ENCODE measurements at places on chromosomes 7 and 10.

- no peak for DNase-seq
These were observed 15.8 kb upstream of the MPP7 start for GRCh38 chr10:28318626-28319025.

DNA sequence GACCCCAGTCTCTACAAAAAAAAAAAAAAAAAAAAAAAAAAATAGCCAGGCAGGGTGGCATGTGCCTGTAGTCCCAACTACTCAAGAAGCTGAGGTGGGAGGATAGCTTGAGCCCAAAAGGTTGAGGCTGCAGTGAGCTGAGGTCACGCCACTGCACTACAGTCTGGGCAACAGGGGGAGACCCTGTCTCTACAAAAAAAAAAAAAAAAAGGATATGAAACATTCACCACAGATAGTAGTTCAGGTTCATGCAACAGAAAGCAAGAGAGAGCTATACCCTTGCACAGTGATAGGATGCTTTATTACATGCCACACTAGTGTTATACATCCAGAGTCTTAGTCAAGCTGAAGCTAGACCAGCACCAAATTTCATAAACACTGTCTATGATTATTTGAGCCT, 148.4 kb upstream of the KAT6B start:
- DNase-seq = no peak

DNA sequence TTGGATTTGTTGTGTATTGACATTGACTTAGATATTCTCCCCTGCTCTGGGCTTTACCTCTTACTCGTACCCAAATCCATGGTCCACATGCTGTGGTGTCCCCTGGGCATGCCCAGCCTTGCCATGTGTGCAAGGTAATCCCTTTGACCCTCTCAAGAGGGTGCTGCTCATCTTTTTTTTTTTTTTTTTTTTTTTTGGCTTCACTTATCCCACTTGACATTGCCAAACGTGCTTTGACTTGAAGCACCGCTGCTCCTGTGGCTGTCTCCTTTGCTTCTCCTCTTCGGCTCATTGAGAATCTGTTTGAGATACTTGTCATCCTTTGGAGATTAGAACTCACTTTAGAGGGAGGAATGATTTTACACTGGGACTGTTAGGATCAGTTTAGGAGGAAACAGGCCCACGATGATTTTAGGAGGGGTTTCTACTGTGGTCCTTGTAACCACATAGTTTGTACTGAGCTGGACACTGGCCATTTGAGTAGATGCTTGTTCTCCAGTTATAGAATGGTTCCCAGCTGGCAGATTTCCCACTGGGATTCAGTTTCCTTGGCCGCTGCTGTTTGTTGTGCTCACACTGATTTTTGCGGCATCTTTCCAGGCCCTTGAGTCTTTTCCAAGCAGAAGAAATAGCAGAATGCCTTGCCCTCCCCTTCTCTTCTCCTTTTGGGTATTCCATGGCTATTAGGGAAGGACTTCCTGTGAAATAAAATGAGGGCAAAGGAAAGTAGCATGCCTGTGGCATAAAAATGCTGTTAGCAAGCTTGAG, 184.8 kb downstream of the AUTS2 start:
- DNase-seq = no peak

DNA sequence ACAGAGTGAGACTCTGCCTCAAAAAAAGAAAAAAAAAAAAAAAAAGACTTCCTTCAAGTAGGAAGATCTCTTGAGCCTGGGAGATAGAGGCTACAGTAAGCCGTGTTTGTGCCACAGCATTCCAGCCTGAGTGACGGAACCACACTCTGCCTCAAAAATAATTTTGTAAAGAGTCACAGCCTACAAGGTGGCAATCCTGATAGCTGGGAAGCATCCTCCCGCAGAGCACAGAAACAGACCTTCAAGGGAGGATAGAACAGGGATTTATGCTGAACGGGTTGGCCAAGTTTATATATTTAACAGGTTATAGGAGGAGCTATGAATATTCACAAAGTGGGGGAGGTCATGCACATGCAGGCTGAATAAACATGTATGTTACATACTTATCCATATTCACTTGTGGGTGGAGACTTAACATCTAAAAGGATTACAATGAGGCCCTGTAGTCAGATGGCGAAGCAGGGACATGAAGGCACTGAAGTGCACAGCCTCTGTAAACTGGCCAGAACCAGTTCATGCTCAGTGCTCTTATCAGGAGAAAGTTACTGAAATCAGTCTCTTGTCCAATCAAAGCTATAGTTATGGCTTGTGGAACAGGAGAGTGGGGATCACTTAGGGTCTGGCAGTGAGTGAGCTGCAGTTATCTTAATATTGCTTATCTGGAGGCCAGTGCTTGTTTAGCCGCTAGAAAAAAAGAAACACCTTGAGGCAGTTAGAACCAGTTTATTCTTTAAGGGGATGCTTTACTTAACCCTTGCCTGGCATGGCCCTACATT, 6.8 kb downstream of the LMBR1 start:
- no peak for DNase-seq

GRCh38 chr10:70222340-70222794, 10.9 kb downstream of the PPA1 start:
- DNase-seq = no peak

- DNase-seq = no peak
These were observed 16.2 kb downstream of the NCOA4 start for GRCh38 chr10:46014206-46014605.

DNA sequence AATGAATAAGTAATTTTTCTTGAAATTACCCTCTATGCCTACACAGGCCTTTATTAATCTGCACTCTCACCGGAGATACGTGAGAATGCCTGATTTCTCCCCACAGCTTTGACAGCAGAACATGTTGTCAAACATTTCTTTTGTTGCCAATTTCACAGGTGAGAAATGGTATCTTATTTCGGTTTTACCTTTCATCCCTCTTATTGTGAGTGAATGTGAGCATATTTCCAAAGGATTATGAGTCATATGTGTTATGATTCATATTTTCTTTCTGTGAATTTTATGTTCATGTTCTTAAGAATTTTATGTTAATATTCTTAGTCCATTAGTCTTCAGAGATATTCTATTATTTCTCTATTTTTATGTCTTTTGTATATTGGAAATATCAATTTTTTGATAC, 965.1 kb downstream of the CCSER2 start:
- DNase-seq = no peak

DNA sequence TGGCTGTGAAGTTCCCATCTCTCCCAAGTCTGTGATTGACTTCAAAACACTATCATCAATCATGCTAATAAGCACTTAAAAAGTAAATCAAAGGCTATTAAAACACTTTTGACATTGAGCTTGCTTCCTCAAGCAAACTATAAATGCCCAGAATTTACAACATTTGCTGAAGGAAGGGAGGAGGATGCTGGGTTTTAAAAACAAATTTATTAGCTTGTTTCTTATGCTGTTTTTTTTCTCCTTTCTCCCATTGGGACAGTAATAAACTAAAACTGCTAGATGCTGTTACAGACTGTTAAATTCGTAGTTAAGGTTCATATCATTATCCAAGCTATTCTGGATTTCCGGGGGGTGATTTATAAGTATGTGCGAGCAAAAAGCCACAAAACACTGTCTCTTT, 250.5 kb downstream of the SORCS1 start:
- DNase-seq = no peak

DNA sequence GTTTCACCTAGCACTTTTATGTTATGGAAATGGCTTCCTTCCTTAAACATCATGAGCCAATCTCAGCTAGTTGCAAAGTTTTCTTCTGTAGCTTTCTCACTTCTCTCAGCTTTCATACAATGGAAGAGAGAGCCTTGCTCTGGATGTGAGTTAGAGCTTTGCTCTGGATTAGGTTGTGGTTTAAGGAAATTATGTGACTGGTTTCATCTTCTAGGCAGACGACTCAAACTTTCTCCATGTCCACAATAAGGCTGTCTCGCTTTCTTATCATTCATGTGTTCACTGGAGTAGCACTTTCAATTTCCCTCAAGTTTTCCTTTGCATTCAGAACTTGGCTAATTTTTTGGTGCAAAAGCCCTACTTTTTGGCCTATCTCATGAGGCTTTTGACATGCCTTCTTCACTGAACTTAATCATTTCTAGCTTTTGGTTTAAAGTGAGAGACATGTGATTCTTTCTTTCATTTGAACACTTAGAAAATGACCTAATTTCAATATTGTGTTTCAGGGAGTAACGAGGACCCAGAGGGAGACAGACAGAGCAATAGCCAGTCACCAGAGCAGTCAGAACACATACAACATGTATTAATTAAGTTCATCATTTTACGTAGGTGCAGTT, 49.8 kb downstream of the CNOT4 start:
- no peak for DNase-seq

GRCh38 chr10:75208181-75208580, 2.4 kb upstream of the VDAC2 start:
- DNase-seq = no peak

DNA sequence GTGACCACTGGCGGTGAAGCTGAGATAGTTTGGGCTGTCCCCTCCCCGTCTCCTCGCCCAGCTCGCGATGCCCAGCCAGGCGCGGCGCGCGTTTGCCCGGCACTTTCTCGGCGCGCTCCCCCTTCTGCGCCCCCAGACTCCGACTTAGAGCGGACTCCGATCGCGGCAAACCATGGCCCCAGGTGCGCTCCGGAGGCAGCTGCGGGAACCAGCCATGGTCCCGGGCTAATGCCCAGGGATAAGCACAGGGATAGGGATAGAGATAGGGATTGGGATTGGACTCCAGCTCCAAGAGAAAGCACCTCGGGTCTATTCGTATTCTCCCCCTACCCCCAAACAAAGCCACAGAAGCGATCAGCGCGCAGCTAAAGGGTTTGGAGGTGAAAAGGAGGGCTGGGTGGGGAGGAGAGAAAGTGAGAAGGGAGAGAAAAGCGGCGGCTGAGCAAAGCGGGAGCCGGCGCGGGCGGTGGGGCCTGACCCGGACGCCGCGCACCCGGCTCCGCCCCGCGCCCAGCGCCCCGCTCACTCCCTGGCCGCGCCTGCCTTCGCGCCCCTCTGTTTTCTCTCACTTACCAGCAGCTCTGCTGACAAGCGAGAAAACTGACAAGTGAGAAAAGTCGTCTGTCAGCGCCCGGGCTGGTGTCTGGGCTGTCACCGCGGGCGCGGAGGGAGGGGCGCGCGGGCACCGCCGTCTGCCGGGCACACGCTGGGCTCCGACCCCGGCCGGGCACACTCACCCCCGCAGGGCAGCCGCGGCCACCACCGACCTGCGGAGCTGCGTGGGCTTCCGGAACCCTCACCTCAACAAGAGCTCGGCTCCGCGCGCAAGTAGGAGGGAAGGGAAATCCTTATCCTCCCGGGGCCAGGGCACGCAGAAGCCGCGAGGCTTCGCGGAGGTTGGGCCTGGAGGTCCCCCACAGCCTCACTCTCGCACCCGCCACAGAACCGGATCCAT, at the start of gene PDE1C:
PDE1C (minus strand) TSS at position 2 of the 955 bp plus-strand sequence.
- no peak for DNase-seq

GRCh38 chr7:27377988-27378387, 135.4 kb downstream of the EVX1 start:
- DNase-seq = no peak

DNA sequence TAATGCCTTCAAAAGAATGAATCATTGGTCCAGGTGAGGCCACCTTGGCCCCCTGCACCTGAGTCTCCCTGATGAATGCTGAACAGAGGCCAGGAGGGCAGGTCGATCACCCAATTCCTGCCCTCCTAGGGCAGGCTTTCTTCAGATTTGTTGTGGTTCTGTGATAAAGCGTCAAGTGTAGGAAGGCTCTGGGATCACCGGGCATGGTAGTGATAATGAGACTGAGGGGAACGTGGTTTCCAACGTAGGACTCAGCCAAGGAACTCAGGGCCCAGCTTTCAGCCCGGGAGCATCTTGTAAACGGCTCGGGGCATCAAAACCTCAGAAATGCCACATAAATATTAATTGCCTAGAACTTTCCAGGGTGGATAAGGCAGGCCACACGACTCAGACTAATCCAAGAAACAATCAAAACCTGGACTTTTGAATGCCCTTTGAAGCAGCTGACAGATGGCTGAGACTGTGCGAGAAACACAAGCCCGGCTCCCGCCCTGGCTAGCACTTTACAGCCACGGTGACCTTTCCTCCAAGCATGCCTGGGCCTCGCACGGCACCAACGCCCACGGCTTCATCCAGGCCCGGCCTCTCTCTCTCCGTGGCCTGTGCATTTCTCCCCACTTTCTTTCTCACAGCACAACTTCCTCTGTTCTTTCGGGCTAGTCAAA, 239.3 kb upstream of the GRB10 start:
- DNase-seq = no peak

DNA sequence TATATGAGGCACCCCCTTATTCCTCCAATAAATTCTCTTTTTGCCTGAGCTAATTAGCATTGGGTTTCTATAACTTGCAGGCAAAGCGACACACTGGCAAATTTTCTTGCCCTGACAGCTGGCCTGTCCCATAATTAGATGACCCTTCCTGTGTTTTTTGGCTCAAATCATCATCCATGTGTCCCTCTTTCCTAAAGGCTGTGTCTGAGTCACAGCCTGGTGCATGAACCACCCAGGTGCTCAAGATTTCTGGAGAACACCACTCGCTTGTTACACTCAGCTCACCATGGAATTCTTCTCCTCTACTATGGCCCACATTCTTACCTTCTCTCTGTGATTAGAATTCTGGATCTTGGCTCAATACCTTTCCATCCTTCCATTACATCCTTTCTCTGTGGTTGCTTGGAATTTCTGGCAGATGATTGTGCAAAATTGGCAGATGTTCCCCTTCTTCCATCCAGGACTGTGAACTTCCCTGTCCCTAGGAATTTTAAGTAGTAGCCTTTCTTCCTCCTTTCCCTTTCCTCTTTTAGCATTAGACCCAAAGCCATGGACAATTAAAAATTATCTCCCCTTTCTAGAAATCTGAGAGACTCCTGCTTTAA, 116.0 kb upstream of the ANKRD1 start:
- no peak for DNase-seq

GRCh38 chr7:77455321-77455720, 39.2 kb upstream of the GSAP start:
- DNase-seq = no peak

DNA sequence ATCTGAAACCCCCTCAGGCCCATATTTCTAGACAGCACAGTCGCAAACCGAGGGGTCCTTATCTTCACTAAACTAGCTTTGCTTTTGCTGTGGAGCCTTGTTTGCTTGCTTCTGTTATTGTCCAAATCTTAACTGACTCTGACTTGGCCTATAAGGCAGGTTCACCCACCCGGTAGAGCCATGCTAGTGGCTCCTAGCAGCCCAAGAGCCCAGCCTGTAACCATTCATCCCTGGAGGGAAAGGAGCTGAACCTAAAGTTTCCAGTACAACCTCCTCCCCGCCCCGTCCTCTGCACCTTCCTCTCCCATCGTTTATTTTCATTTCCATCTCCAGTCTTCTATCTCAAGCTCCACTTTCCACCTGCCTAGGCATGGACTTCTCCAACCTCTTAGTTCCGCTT, 345.7 kb downstream of the PTPRN2 start:
- DNase-seq = no peak

DNA sequence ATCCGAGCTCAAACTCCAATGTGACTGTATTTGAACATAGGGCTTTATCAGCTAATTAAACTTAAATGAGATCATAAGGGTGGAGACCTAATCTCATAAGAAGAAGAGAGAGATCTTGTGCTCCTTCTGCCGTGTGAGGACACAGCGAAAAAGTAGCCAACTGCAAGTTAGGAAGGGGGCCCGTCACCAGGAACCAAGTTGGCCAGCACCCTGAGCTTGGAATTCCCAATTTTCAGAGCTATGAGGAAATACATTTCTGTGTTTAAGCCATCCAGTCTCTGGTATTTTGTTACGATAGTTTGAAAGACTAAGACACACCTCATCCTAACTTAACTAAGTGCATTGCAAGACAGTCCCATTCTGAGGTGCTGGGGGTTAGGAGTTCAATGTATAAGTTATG, 14.1 kb upstream of the WDR86 start:
- no peak for DNase-seq

GRCh38 chr10:71526653-71527052, 129.9 kb downstream of the CDH23 start:
- no peak for DNase-seq

All from NCI-H1417 treated with DMSO at 0.1 percent for 48 hours (cell line).